ENCODE measurements at places on chromosomes 13 and 19.
A peak's percentile ranks its signal among the peaks of the same experiment; 100 is the strongest.

DNA sequence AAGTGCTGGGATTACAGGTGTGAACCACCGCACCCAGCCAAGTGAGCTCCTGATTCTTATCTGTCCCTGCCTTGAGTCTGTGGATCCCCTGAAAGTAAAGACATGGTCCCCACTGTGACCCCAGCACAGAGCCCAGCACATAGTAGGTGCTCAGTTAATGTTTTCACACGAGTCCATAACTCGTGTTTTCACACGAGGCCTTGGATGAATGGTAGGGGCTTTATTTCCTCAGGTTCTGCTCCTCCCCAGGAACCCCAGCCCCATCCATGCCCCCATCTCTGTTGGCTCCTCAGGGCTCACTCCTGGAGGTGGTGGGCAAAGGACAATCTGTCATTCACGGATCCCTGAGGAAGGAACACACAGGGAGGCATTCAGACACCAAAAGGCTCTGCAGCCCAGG is 23.6 kb upstream of the PDE4C start:
- DNase-seq, result no peak

- no peak for DNase-seq
These were observed 367.9 kb downstream of the LIG4 start for GRCh38 chr13:107847406-107847805.

- no peak for DNase-seq
These were observed 7.2 kb downstream of the RNASEH2B start for GRCh38 chr13:50916701-50917184.

GRCh38 chr13:26698392-26699196 is 62.0 kb downstream of the GPR12 start:
- peak; percentile 48 for DNase-seq

DNA sequence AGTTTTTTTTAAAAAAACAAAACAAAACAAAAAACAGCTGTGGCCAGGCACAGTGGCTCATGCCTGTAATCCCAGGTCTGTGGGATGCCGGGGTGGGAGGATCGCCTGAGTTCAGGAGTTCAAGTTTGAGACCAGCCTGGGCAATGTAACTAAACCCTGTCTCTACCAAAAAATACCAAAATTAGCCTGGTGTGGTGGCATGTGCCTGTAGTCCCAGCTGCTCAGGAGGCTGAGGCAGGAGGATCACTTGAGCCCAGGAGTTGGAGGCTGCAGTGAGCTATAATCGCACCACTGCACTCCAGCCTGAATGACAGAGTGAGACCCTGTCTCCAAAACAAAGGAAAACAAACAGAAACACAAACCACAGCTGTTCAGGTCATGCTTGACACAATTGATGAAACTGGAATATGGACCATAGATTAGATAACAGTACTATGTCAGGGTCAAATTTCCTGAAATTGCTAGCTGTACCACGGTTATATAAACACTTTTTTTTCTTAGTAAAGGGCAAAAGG is 6.9 kb upstream of the ANGPTL4 start:
- DNase-seq, result no peak
